Activated T-cell treated with anti-CD3 and anti-CD28 coated beads, Interleukin-2, amount 50 U/mL, for 72 hours (primary cell): ENCODE measurements at places on chromosomes 5 and 9. TPM values are rescaled to one million over a fixed set of nuclear protein-coding genes. Genes with fewer than 3 reads are reported as not detected.
A peak's percentile ranks its signal among the peaks of the same experiment; 100 is the strongest.

DNA sequence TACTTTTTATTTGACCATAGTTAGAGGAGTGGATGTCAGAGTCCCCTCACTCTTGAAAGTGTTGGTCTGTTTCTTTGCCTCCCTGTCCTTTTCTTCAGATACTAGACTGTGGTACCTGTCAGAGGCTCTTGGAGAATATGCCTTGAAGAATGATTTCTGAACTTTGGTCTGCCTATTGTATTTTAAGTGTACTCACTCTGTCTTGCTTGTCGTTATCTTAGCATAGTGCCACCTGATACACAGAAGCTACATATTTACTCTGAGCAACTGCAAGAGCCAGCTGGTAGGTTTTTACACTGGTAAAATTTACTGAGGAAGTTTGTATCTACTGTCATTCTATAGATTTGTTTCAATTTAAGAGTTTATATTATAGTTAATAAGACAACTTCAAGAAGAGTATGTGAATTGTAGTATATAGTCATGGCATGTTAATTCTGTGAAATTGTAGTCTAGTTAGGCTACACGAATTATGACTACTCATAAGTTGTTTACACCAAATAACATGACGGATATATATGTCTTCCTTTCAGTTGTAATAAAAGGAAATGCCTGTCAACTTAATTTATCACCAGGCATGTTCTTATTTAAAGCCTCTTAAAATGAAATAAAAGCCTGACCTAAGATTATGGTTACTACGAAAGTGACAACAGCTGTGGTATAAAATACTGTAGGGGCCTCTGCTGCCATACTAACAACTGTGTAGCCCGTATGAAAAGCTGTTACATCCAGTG is 201.7 kb downstream of the KDM4C start:
- DNase-seq, result no peak

The RAB14 gene
- total RNA-seq, result 56.2 TPM

GRCh38 chr5:68653471-68653870 is 437.9 kb downstream of the PIK3R1 start:
- no peak for DNase-seq

DNA sequence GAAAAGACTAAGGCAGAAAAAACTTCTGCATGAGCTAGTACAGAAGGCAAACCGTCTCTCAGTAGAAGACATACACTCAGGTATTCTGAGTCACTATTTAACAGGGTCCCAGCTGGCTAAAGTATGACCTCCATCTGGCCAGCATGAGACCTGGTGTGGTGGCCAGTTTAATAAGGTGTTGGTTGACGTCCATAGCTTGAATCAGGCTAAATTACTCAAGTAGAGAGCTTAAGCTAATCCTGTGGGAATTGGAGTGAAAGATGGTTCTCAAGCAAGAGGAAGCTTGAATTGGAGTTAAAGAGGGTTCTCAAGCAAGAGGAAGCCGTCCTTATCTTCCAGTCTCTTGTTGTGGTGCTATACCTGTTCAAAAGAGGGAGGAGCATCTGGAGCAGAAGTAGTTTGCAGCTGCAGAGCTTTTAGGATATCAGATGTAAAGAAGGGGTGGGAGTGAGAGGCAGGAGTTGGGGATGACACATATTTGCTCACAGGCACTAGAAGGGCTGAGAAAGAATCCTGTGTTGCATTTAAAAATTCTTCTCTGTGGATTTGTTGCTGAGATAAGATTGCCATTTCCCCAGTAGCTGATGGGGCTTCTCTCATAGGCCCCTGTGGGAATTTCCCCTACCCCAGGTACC is 136.1 kb upstream of the RUSC2 start:
- no peak for DNase-seq

The VCAN gene
- 0.51 TPM for total RNA-seq

The ZMYND19 gene
- total RNA-seq, result 34.5 TPM

- DNase-seq, result peak; percentile 61
Measured at GRCh38 chr9:135130207-135130976, 42.9 kb downstream of the OLFM1 start.

GRCh38 chr5:82073179-82073578 is 101.4 kb downstream of the ATG10 start:
- DNase-seq, result no peak

GRCh38 chr9:127058011-127058644 is 64.3 kb downstream of the ANGPTL2 start:
- no peak for DNase-seq

GRCh38 chr9:32350682-32351081 is 33.8 kb upstream of the ACO1 start:
- no peak for DNase-seq

- no peak for DNase-seq
Measured at GRCh38 chr9:79990536-79990935, 418.8 kb downstream of the TLE4 start.

GRCh38 chr5:73735032-73735734 is 109.2 kb downstream of the ARHGEF28 start:
- DNase-seq, result no peak

DNA sequence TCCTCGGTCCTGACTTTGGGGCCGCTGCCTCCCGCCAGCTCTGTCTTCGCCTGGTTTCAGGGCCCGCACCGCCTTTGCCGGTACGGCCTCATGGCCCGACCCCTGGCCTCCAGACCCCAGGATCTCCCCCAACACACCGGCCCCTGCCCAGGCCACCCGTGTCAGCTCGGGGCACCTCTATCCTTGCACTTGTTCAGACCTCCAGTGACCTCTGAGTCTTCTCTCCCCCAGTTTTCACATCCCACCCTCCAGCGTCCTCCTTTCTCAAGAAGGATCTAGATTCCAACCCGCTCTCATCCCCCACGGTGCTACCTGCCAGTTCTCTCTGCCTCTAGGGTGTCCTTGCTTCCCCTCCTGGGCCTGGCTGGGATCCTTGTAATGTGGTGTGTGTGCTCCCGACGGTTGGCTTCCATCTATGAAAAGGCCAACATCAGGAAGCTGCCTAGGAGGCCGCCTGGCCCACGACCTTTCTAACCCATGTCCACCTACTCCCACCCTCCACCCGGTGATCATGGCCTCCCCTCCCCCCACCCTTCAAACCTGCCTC is 61.1 kb downstream of the SPATA31C2 start:
- no peak for DNase-seq

GRCh38 chr5:123907349-123907748 is 395.4 kb downstream of the CSNK1G3 start:
- no peak for DNase-seq

The NKD2 gene
- 25.0 TPM for total RNA-seq
